ENCODE measurements at places on chromosomes 1 and 21. TPM values are rescaled to one million over a fixed set of nuclear protein-coding genes. Genes with fewer than 3 reads are reported as not detected.

The SIKE1 gene
- 47.1 TPM for total RNA-seq

The MFSD2A gene
- 2.1 TPM for total RNA-seq

The TRIM67 gene
- total RNA-seq = 0.10 TPM

The TNFAIP8L2 gene
- 2.7 TPM for total RNA-seq

The CFAP57 gene
- total RNA-seq = 0.51 TPM

The LIPI gene
- not detected for total RNA-seq

The ICOSLG gene
- total RNA-seq = 3.1 TPM

The DR1 gene
- total RNA-seq = 61.5 TPM

The PPP2R5A gene
- total RNA-seq = 65.6 TPM

The GRIK1 gene
- 0.31 TPM for total RNA-seq

The CA6 gene
- total RNA-seq = 1.0 TPM

The BPNT1 gene
- total RNA-seq = 20.3 TPM

The LRRC71 gene
- not detected for total RNA-seq

The TTC39A gene
- 1.7 TPM for total RNA-seq

DNA sequence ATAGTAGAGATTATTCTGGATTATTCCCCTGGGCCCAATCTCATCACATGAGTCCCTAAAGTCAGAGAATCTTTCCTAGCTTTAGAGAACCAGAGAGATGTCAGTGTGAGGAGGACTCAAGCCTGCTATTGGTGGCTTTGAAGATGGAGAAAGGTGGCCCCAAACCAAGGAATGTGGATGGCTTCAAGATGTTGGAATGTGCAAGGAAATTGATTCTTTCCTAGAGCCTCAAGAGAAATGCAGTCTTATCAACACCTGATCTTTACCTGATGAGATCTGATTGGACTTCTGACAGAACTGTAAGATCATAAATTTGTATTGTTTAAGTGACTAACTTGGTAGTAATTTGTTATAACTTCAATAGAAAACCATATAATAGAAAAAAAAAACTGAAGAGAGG lies 51.0 kb downstream of the NME7 start:
- no peak for DNase-seq

DNA sequence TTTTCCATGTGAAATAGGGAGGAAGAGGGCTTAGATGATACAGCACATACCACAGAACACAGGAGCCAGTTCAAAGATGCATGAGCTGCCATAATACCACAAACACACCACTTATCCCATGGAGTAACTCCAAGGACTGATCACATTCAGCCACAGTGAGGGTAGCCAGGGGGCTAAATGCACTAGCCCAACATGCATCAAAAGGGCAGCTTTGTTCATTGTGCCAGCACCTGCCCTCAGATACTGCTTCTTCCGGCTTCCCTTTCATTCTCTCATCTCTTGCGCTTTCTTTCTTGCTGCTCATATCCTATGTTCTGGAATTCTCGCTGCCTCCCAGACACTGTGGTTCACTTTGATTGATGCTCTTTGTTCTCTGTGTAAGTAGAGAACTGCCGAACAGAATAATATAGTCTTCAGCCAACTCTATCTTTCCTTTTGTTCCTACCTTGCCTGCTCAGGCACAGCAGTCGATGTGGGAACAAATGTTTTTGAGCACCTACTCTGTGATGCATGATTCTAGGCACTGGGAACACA lies 50.0 kb upstream of the SYT6 start:
- no peak for DNase-seq

- no peak for DNase-seq
Measured at GRCh38 chr1:228407106-228408040, 738 bp upstream of the TRIM11 start.

GRCh38 chr1:38680801-38681510 lies 178.6 kb downstream of the RRAGC start:
- peak; percentile 7 for DNase-seq

- DNase-seq = no peak
Measured at GRCh38 chr1:88488237-88488636, 195.8 kb upstream of the PKN2 start.

- DNase-seq = no peak
Measured at GRCh38 chr21:41481191-41481590, 26.8 kb downstream of the TMPRSS2 start.

DNA sequence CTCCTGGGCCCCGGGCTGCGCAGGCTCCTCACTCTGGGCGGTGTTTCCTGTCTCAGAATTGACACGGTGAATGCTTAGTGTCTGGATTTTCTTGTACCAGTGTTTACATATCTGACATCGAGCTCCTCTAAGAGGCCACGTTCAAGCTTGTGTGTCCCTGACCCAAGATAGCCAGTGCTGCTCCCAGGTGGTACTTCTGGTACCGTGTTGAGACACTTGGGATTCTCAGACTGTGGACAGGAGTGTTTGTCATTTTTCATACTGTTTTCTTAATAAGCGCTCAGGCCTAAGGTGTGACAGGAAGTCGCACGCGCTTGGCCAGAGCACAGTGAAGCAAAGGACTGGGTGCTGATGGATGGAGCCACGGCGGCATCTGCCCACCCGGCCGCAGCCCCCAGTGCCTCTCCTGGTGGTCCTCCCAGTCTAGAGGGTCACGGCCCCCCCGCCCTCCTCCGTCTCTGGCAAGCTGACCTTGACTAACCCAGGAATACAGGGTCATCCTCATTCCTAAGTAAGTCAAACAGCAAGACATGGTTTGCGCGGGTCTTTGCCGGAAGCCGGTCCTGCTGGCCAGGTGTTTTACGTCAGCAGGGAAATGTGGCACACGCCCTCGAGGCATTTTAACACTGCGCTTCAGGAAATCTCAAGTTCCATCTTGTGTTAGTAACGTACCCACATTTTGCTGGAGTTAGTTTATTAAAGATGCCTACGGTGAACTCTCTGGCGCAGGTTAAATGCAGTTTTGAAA lies 8.0 kb downstream of the PEX10 start:
- DNase-seq = no peak

DNA sequence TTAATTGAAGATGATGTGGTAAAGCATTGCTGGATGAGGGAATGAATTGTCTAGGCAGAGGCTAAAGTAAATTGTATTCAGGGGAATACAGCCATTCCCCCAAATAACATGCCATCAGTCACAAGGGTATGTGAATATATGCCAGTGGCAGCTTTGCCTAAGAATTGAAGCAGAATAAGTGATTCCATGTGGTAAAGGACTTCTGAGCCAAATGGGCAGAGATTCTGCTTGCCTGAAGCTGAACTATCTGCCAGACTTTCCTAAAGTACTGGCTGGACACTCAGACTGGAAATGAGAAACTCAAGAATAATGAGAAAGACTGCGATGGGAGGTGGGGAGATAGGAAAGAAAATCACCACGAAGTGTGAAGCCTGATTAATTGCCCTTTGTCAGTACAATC lies 2.4 kb downstream of the LIX1L start:
- DNase-seq = peak; percentile 26

- DNase-seq = no peak
Measured at GRCh38 chr1:206609229-206609991, 2.9 kb downstream of the EIF2D start.

- no peak for DNase-seq
Measured at GRCh38 chr1:41367288-41367642, 6.0 kb downstream of the FOXO6 start.

DNA sequence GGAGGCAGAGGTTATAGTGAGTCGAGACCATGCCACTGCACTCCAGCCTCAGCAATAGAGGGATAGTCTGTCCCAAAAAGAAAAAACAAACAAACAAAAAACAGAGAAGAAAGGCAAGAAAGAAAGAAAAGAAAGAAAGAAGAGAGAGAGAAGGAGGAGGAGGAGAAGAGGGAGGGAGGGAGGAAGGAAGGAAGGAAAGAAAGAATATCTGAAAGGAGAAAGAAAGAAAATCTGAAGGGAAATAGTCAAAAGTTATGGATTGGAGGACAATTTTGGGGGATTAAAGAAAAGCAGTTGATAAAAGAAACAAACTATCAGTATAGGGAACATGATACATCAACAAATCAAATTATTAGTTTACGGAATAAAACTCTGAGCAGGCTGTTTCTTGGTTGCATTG lies 67.4 kb upstream of the TBX15 start:
- no peak for DNase-seq

DNA sequence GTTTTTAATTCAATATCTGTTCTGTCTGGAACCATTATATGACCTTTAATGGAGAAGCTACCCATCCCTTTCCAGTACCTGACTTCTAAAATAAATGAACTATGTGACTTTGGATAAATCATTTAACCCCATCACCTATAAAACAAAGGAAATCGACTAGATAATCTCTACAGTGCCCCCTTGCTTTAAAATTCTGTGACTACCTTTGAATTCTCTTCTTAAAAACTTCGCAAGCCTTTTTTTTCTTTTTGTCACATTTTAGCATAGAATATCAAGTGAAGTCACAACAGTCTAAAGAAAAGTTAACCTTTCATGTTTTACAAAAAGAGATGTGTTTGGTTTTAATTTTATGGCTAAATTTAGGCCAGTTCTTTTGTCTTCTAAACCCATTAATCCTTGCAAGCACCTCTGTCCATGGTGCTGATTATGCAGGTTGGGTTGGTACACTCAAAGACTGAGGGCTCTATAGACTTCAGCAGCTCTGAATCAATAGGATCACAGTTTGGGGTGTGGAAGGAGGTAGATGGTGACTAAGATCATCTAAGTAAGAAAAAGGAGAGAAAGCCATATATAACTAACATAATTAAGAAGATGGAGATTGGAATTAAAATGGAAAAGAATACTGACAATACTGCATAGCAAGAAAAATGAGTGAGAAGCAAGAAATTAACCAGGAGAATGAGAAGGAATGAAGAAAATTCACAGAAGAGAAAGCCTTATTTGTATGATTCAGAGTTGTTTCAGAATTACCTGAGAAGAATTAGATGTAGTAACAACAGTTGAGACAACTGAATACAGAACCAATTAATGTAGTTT lies 59.2 kb downstream of the TBX15 start:
- DNase-seq = peak; percentile 76

DNA sequence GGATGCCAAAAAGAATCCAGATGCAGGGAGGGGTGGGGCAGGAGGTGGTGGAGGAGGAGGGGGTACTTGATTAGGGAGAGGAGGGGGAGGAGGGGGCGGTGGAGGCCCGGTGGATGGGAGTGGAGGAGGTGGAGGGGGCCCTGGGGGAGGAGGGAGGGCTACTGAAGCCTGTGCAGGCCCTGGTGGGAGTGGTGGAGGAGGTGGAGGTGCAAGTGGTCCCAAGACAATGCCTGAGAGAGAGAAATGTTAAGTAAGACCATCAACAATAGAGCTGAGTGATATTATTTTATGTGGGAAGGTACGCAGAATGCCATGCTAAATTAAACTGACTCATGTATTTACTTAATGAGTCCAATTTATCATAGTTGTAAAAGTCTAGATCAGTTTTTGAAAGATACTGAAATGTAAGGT lies 86.8 kb upstream of the LBR start:
- DNase-seq = no peak

GRCh38 chr1:167138703-167139102 lies 44.8 kb downstream of the STYXL2 start:
- no peak for DNase-seq

DNA sequence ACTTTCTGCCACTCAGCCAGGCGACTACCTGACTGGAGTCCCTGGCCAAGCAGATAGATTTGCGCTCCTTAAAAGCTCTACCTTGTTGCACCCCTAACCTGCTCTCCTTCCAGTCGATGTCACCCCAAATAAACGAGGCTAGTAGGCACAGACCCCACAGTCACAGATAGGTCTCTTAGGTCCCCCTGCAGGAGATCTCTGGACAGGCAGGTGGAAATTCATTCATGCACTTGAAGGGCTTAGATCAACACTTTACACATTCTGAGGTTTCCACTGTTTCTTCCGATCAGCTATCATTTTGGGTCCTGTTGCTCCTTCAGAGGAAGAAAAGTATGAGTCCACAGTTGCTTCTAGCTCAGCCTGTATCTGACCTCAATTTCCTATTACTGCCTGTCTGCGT lies 272.6 kb upstream of the FMN2 start:
- DNase-seq = no peak

DNA sequence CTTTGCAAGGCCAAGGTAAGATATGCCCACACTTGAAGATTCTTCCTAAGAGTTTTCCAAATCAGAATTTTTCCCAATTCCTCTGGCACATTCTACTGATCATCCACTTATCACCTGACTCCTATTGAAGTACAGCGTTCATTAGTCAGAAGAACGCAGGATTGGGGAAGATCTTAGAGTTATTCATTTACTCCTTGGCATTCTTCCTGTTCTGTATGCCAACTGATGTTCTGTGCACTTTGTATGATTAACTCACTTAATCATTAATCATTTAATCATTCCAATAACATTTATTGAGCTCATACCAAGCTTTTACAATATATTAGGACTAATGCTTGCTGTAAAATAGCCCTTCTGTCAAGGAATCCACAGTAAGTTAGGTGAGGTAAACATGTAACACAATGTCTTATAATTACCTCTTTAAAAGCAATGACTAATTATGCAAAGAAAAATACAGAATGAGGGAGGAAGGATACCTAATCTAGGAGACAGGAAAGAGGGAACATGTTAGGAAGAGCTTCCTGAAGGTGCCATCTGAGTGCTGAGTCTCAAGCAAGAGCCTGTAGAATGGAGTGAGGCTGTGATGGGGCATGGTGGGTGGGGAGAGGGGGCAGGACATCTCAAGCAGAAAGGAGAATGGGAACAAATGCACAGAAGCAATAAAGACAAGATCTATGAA lies 71.1 kb upstream of the DPT start:
- DNase-seq = no peak

GRCh38 chr1:115052454-115053083 lies 22.9 kb downstream of the TSHB start:
- peak; percentile 60 for DNase-seq

DNA sequence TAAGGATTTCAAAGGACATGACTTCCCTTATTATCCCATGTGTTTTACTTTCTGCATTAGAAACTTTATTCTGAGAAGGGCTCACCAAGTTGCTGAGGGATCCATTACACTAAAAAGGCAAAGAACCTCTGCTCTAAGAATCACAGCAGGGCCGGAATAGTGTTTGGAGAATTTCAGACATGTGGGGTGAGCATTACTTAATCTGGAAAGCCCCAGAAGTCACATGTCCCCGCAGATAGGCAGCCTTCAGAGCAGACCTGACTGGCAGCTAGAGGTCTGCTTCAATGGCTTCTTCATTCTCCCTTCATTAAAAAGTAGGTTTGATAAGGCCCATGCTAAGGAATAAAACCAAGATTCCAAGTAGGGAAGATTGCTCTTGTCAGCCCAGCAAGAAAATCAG lies 52.6 kb upstream of the RBM15 start:
- DNase-seq = no peak

DNA sequence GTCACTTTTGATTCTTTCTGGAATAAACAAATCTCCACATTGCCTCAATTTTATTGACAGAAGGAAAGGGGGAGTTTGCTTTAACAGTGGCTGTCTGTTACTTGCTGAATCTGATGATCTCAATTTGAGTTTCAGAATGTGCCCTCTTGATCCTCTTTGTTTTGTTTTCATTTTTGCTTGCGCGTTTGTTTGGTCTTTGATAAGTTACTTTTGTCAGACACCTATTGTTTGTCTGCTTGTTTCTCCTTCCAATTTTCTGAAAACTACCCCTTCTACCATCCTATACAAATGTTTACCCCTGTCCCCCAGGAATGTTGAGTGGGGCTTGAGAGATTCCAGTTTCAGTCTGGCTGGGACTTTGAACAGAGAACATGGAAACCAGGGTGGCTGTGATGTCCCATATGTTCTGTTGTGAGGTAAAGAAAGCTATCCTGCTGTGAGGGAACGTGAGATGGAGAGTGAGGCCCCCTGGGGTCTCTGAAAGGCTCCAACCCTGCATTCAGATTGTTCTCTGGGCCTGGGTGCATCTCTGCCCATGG lies 11.8 kb upstream of the XCL2 start:
- DNase-seq = no peak

- no peak for DNase-seq
Measured at GRCh38 chr1:29424266-29424665, 187.9 kb downstream of the PTPRU start.

Measured in tongue (tissue), 3 donors.